ENCODE measurements at places on chromosomes 7 and 10.

DNA sequence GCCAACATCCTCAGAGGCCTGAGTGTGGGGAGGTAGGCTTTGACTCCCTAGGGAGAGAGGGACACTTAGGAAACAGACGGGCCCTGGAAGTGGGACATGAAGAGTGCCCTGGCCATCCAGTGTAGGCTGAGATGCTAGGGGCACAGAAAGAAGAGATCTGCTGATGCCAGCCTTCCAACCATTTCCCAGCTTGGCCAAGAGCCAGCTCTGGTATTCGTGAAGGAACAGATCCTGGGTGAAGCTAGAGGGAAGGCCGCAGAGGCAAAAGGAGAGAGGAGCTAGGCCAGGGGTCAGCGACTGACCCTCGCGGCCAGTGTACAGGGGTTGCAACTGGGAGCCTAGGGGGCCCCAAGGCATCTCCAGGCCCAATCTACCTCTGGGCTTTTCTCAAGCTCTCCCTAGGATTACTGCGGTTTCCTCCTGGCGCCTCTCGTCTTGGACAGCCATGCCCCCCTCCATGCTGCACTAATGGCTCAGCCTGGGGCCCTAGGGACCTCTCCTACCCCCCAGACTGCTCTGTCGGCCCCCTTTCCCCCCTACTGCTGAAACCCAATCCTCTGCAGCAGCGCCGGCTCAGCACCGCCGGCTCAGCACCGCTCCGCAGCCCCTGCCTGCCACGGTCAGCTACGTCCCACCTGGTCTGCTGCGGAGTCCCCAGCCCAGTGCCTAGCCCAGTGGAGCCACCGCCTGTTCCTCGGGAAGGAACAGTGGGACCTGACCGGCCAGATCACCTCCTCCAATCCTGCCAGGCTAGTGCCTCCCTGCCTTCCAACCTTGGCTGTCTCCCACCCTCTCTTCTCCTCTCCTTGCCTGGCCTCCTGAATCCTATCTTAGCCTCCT lies at the start of gene ASIC3:
TSS of gene ASIC3 (plus strand) at position 556 of the 840 bp plus-strand sequence. CDS start 355 bp downstream, outside the sequence.
- DNase-seq: no peak

DNA sequence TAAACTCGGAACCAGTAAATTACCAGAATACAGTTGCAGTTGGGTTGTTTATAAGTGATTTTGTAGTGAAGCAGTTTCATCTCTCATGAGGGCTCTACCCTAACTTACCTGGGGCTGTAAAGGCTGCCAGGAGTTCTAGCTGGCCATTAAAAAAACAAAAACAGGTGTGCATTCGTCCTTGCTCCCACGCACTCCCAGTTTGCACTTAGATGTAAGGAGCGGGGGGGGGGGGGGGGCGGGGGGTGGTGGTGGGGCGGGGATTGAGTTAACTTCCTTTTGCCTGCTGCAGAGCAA lies 2.3 kb upstream of the PFKFB3 start:
- DNase-seq: no peak

DNA sequence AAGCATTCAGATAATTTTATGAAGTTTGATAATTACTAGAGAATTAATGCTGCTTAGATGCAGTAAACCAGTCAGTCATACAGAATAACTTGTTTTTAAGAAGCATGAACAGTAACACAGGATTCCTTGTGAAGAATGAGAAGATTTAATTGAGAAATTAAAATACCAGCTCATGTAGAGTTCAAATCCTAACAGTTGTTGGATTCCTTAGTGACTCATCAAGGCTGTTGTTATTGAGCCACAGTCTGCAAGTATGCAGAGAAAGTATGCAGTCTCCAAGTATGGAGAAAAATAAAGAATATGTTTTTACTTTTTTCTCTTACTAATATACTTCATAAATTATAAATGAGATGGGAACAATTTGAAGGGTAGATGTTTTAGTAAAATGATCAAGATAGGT lies 30.2 kb upstream of the CYP26C1 start:
- no peak for DNase-seq

- no peak for DNase-seq
Measured at GRCh38 chr10:49756031-49756430, 6.1 kb downstream of the OGDHL start.

DNA sequence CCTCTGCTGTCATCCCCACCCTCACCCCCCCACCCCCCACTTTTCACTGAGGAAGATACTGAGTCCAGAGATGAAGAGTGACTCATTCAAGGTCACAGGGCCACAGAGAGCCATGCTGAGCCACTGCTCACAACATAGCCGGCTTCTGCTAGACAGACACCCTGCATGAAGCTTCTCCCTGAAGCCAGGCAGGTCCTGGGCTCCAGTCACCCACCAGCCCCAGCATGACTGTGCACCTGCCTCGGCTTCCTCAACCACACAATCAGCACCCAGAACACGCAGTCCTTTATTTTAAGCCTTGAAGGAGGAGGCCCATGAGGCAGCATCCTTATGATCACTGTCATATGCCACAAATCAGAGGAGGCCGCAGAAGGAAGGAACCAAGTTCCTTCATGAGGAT lies 19.2 kb upstream of the PRKAG2 start:
- DNase-seq: no peak

DNA sequence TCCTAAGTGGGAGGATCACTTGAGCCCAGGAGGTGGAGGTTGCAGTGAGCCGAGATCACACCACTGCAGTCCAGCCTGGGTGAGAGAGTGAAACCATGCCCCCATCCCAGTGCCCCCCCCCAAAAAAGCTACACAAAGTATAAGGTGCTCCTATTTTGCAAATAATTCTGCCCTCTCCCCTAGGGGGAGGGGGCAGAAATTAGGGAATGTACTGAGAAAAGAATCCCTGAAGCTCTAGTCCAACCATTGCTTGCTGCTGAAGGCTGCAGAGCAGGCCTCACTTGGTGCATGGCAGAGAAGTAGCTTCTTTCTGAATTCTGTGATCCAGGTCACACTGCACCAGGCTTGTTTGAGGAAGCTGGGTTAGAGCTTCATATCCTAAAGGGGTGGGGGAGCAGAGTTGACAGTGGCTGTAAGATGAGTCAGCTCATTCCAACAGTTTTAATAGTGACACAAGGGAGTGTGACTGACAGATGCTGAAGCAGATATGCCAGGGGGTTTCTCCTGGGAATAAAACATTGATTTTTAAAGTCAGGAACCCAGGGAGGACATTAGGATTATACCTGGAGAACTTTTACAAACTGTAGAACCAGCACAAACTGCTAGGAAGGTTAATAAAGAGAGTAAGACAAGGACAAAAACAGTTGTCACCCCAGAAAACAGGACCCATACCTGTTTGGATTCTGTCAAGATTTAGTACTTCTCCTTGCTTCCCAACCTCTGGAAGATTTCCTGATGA lies 32.8 kb upstream of the STRIP2 start:
- DNase-seq: no peak

DNA sequence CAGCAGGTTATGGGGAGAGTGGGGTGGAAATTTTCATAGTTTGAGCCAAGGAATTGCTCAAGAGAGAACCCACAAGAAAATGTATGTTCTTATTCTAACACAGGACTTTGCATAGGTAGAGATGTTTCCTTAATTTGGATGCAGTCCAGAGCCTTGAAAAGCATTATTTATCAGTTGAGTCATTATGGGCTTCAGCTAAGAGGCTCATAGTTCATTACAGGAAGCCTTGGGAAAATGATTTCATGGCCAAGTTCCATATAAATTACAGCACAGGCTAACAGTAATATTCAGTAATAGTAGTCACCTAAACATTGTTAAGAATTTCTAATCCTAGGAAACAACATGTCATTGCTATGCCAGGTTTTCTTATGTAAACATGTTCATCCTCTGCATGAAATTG lies 131.1 kb upstream of the PTPRZ1 start:
- no peak for DNase-seq

- no peak for DNase-seq
Measured at GRCh38 chr7:6419310-6419773, 28.4 kb downstream of the DAGLB start.

- DNase-seq: no peak
Measured at GRCh38 chr10:3701491-3701890, 83.5 kb downstream of the KLF6 start.

- DNase-seq: no peak
Measured at GRCh38 chr10:73293461-73293860, 41.0 kb upstream of the MRPS16 start.

DNA sequence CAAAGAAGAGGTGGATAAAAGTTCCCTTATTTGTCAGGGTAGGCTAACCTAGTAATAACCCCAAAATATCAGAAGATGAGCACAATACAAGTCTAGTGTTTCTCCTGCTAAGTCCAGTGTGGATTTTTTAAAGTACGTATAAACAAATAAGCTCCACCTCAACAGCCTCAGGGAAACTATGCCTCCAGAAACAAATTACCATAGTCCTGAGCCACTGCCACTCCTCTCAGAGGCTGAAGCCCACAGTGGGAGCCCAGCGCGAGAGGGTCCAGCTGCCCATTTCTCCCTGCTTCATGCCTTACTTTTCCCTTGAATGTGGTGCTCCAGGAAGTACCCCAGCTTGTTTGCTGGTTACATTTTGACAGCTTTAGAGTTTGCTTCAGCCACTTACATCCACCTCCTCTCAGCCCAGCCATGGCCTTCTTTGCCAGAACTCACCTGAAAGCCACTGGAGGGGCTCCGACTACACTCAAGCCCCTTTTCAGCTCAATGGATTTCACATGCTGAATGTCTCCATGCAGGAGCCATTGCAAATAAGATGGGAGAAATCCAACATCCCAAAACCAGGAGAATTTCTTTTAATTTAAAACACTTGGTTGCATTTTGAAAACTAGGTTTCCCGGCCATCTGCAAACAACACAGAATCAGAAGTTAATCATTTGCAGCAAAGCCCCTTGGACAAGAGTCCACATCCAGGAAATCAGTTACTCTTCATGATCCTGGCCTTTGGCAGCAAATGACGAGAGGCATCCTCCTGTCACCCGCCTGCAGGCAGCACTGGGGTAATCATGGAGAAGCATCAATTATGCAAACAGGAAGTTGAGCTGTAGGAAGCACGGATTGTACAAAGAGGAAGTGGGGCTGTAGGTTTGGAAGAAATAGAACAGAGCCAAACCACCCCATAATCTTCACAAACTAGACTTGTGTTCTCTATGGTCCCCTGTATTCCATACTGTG lies 138.1 kb downstream of the HERPUD2 start:
- DNase-seq: no peak

DNA sequence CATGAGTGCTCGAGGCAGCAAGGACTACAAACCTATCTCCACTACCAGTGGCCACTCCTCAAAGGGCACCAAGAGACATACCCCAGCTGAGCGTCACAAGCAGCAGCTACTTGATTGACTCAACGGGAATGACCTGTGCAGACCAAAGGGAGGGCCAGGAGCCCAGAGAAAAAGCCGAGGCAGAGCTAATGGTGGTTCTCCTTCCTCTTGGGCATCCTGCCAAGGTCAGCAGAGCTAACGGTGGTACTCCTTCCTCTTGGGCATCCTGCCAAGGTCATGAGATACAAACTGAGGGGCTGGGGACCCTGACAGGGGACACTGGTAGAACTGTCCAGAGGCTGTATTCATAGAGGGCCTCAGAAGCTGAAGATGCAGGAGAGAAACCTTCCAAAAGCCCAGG lies 60.4 kb downstream of the FAM53B start:
- DNase-seq: no peak

DNA sequence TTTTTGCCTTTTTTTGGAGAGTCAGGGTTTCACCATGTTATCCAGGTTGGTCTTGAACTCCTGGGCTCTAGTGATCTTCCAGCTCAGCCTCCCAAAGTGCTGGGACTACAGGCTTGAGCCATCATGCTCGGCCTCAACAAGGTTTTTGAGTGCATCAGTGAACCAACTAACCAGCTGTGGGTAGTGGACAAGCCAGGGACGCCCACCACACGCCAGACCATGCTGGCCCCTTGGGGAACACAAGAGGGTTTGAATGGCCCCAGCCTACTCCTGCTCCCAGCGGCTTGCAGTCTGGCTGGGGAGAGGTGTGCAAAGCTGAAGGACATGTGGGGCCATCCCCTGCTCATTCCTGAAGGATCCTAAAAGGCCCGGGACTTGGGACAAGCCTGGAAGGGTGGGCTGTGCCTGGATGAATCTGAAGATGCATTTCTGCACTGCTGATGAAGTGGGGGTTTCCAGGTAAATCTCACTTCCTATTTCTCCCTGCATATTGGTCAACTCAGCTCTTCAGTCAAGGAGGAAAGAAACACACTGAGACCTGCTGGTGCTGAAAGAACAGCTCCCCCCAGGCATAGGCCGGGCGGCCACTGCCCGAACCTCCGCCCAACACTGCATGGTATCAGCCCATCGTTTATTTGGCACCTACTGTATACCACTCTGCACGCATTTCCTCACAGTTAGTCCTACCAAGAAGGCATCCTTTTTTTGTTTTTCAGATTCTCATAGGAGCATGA lies 6.9 kb downstream of the MMD2 start:
- no peak for DNase-seq

DNA sequence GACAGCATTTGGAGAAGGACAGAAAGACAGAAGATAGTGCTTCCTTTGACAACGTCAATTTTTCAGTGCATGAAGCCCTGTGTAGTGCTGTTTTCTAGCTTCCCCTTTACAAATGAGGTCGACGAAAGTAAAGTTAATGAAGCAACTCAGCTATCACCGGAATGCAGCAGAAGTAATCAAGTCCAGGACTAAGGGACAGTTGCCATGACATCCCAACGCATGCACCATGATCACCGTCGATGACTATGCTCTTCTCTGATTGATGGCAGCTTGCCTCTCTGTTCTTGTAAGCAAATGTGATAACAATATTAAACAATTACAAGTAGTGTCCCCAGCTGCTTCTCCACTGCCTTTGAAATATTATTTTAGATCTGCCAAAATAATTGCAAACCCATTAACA lies 205.8 kb downstream of the FRMD4A start:
- DNase-seq: no peak

GRCh38 chr7:110891197-110891596 lies 199.7 kb upstream of the LRRN3 start:
- no peak for DNase-seq

GRCh38 chr10:61978965-61979364 lies 77.5 kb downstream of the ARID5B start:
- DNase-seq: no peak

DNA sequence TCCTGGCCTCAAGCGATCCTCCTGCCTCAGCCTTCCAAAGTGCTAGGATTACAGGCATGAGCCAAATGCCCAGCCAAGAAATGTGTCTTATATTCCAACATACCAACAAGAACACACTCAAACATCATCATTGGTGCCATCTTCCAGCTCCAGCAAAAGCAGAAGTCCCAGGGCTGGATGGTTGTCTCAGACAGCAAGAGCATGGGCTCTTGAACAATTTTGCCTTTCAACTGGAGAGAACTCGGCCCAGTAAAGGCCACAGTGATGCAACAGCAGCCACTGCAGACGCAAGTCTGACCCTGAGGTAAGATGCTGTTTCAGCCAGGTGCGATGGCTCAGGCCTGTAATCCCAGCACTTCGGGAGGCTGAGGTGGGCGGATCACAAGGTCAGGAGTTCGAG lies 52.8 kb upstream of the NFE2L3 start:
- no peak for DNase-seq

All from activated CD4-positive, alpha-beta T cell treated with anti-CD3 and anti-CD28 coated beads, Interleukin-2, amount 50 U/mL, for 1 hour (primary cell).